Cerebellum (tissue), 4 donors: ENCODE measurements at places on chromosomes 2 and 18. TPM values are rescaled to one million over a fixed set of nuclear protein-coding genes. Genes with fewer than 3 reads are reported as not detected.

DNA sequence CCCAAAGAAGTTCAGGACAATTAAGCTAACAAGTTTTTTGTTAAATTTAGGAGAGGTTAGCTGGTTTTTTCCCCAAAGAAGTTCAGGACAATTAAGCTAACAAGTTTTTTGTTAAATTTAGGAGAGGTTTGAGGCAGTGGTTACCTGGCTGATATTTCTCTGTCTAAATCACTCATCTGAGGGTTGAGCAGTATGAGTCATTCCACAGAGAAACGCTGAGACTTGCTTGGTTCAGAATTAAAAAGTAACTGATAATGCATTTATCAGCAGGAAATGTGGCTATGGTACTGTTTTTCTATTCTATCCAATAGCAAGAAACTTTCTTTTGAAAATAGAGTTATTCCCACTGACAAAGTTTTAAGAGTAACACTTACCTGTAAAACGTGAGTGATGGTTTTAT lies 22.8 kb upstream of the KIDINS220 start:
- DNase-seq, result no peak

DNA sequence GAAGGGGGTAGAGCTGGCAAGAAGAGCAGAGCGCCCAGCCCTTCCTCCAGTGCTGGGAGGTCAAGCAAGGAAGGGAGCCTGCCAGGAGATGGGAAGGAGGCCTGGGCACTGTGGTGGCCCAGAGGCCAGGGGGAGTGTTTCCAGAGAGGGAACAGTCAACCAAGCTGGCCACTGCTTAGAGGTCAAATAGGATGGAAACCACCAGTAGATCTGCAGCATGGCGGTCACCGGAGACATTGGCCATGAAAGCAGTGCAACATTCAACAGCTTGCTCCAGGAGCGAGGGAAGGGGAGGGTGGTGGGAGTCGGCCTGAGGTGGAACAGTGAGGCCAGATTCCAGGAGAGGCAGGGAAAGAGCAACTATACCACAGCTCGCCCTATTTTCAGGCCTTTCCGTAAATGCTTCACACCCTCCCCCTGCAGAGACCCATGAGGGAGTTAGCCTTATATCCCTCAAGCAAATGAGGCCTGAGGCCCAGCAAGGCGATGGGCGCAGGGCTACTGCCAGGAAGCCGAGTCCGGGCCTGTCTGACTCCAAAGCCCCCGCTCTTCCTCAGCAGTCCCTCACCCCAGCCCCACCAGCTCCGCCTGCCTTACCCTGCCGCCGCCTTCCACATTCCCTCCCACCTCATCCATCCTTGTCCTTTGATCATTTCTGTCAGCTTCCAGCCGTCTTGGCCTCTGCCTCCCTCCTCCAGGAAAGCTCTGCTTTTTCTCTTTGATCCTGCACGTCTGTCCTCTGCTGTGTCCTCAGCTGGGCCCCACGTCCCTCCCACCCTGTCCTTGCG lies 17.0 kb downstream of the KCNK3 start:
- no peak for DNase-seq

DNA sequence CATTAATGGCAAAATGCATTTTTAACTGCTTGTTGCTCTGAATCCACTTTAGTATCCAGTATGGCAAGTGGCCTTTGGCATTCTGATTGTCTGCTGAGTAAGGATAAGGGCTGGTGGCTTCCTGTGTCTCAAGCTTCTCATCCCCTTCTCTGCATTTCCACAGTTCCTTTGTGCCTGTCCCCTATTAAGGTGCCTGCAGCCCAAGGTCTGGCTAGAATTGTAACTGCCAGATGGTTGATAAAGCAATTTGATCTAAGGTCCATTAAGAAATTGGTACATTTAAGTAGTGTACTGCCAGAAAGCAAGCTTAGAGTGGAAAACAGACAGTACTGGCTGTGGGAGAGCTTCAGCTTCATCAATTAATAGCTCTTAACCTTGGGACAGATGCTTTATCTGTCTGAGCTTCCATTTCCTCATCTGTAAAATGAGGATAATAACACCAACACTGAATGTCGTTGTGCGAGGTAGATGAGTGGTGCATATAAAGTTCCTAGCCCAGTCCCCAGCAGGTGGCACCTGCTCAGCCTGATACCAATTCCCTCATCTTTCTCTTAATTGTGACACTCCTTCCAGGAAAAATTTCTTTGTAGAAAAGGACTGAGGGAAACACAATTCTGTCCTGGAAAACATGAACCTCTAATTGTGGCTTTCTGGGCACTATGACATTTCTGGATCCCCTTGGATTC lies 570.6 kb upstream of the GCFC2 start:
- DNase-seq, result no peak

DNA sequence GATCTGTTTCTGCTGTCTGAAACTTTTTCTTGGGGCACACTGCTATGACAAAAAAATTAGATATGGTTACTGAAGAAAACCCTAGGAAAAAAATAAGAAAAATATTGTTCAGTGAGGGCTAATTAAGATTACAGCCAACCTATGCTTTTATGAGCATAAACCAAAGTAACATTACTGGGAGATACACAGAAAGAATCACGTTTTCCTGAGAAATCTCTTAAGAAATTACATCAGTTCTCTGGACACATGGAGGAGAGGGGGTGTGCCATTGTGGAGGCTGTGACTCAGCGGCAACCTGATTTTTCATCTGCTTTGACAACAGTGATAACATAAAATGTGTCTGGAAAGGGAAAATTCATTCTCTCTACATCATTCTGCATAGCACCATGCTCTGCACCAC lies 13.4 kb upstream of the NMI start:
- DNase-seq, result no peak

GRCh38 chr2:224042191-224042696 lies 3.2 kb upstream of the SERPINE2 start:
- no peak for DNase-seq

GRCh38 chr2:33215299-33215698 lies 261.1 kb upstream of the RASGRP3 start:
- peak; percentile 38 for DNase-seq

- DNase-seq, result no peak
These were observed 143.5 kb downstream of the PTGR3 start for GRCh38 chr18:75065251-75066000.

- no peak for DNase-seq
These were observed 217.0 kb downstream of the MBD5 start for GRCh38 chr2:148237911-148238310.

Gene CD28
- total RNA-seq, result 1.00 TPM
